ENCODE measurements at places on chromosomes 12 and 14.

DNA sequence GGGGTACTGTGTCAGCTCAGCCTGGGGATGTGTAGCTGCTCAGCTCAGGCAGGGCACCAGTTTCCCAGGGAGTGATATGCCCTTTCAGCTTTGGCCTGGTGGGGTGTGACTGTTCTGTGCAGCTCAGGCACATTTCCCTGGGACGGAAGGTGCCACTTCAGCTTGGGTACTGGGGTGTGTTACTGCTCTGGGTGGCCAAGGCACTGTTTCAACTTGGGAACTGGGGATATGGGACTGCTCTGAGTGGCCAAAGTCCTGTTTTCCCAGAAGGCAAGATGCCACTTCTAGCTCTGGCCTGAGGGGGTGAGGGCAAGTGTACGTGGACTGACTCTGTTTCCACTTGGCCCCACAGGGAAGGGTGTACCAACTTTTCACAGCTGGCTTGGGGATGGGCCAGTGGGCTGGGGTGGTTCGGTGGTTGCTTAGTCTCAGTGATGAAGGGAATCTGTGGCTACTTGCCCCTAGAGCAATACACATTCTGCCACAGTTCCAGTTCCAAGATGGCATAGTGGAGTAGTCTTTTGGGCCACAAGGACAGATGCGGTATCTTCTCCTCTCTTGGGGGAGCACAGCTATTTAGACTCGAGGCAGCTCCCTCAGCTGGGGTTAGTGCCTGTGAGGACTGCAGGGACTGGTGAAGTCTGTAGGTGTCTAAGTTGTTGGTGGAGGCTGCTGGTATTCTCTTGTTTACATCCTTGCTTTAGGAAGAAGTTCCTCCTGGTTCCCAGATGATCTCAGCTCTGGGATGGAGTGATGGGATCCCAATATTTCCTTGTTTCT is 26.4 kb downstream of the TBC1D15 start:
- DNase-seq, result no peak

GRCh38 chr12:101039848-101040531 is 170.0 kb downstream of the SLC5A8 start:
- DNase-seq, result no peak

- DNase-seq, result peak; percentile 95
These were observed 64.9 kb downstream of the TMX1 start for GRCh38 chr14:51304941-51305340.

DNA sequence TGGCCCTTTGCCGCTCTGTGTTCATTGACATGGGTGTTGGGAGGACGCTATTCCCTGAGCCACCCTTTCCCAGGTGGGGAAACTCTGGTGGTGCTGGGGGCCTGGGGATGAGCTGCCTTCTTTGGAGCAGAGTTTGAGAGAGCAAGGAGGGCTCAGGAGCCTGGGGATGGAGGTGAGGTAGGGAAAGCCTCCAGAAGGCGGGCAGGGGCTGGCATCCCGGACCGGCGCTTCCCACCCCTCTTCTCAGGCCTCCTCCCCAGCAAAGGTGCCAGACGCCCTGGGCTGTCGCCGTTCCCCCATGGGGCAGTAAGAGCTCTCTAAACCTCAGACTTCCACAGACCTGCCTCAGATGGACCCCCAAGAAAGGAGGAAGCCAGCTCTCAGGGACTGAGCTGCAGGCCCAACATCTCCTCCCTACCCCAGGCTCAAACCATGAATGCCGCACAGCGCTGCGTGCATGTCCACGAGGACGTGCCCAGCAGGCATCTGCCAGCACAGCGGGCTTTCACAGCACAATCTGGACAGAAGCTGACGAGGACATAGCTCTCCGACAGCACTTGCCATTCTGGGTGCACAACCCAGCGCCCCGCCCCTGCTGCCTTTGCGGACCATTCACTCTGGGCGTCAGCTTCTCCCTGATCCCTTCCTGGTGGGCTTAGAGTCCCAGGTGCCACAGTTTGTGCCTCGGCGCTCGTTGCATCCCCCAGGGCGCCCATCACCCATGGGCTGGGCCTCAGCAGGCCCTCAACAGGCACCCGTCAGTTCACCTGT is 14.9 kb upstream of the TTC7B start:
- no peak for DNase-seq

DNA sequence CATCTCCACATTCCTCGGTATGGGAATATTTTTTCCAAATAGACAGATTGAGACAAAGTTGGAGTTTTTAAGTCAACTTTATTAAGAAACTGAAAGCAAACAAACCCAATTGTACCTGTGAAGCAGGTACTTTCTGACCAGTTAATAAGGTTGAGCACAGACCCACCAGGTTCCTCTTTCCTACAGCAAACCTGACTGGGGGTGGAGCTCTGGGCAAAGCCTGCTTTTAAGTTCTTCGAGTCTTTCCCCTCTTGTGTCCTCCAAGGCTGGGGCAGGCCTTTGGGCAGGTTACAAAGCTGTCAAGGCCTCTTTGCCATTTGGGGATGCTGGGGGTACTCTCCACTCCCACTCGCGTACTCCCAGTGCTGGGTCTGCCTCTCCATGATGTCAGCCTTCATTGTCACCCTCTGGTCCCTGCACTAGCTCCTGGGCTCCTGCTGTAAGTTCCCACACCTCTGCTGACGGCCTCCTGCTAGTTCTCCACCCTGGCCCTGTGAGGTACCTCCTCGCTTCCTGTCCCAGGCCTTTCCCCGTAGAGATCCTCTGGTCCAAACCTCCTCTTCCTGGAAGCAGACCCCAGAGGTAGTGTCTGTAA is 3.2 kb downstream of the KCNH3 start:
- no peak for DNase-seq

- no peak for DNase-seq
These were observed 61.4 kb upstream of the PNMA1 start for GRCh38 chr14:73775339-73776193.

DNA sequence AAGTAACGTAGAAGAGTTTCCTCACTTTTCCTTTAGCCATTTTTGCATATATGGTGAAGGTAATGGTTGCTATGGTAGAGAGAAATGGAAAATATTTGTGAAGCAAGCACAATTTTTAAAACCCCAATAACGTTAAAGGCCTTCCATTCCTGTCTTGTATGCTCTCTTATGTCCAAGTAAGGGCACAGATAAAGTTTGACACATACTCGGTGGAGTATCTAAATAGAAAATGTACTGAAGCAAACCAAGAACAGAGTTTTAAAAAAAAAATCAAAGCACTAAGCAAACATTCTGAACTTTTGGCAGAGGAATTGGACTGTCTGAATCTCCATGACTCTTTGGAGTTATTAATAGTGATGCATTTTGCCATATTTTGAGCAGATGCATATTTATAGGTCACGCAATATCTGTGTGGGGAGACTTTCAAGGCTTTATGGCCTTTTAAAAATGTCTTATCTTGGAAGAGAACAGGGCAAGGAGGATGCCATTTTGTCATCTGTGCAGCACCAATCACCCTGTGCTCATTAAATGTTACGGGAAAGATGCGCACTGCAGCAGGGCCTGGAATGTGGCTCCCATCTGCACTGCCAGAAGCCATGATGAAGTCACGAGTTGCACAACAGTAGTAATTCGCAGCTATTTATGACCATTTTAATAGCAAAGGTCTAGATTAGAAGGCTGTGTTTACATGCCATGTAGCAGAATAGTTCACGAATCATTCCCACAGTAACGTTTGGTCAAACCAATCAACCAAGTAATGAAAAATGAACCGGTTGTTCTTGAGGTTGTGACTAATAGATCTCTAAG is 23.3 kb upstream of the AMIGO2 start:
- DNase-seq, result no peak

GRCh38 chr12:630656-631632 is 32.3 kb downstream of the NINJ2 start:
- DNase-seq, result no peak

- DNase-seq, result no peak
These were observed 199.6 kb upstream of the SRRM4 start for GRCh38 chr12:118781692-118782091.

DNA sequence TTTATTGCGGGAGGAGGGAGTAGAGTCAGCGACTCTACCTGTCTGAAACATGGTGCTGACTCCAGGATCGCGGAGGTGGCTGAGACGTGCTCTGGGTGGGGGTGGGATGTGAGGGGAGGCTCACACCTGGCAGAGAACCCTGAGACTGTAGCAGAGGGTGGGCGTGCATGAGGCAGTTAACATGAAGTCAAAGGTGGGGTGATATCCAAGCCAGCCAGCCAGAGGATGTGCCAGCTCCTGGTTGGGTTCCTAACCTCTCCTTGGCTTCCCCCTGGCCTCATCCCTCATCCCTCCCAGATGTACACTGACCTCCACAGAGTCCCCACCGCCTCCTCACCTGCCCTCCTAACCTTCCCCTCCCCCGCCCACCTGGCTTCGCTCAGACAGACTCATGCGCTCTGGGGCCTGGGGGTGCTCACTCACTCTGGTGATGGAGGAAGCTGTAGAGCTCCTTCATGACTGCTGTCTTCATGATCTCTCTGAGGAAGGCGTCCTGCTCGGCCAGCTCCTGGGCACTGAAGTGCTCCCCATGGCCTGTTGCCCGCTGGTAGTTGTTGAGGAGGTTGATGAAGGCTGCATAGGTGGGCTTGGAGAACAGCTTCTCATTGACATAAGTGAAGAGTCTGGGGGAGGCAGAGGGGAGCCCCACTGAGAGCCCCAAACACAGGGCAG is 9.3 kb downstream of the ENDOU start:
- DNase-seq, result no peak

GRCh38 chr12:98489176-98489575 is 26.2 kb upstream of the TMPO start:
- no peak for DNase-seq

- no peak for DNase-seq
These were observed 16.0 kb downstream of the EIF2B2 start for GRCh38 chr14:75018694-75019093.

- DNase-seq, result no peak
These were observed 10.2 kb downstream of the CD69 start for GRCh38 chr12:9750276-9751203.

DNA sequence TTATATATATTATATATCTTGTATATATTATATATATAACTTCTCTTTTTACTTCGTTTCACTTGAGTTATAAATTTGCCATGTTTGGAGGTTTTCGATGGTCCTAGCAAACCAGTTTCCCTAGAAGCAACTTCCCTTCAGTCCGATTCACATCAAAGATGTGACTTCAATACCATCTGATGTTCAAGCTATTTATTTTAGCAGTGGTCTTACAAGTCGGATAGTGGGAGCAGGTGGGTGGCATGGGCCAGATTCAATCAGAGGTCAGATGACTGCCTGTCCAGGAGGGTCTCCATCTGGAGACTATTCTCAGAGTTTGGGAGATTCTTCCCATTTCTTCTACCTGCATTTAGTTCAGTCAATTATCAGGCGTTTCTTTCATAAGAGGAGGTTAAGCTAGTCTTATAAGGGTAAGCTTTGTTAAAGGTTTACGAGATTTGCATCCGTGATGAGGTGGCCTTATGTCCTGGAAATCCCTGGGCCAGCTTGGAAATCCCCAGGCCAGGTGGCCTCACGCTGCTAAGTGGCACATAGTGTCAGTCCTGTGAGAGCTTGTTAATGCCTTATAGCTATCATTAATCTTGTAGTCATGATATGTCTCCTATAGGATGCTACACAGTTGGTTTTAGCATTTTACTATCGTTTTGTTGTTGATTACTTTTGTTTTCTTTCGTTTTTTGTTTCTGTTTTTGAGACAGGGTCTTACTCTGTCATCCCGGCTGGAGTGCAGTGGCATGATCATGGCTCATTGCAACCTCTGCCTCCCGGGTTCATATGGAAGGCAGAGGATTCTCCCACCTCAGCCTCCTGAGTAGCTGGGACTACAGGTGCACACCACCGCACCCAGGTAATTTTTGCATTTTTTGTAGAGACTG is 145.8 kb downstream of the BICD1 start:
- no peak for DNase-seq

GRCh38 chr12:55830601-55831446 is 1.4 kb upstream of the DNAJC14 start:
- DNase-seq, result no peak

All from non-pigmented ciliary epithelial cell (primary cell).